ENCODE measurements at places on chromosomes 2 and 18.
A peak's percentile ranks its signal among the peaks of the same experiment; 100 is the strongest.

DNA sequence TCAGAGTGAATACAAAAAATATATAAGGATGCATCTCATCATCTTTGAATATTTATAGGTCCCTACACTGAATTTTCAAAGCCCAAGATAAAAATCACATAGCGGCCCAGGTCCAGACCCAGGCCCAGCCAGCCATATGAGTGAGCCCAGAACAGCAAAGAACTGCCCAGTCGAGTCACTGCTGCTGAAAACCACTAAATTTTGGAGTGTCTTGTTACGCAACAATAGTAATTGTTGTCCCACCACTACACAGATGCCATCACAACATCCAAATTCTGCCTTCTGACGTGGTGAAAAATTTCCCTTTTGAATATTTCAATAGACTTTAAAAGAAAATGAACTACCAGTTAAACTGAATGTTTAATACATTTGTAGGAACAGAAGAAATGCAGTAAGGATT, 5.7 kb downstream of the C18orf32 start:
- peaks cover 59% of the 10 kb centered on the region for H3K36me3 ChIP-seq
- no peak overlapping the region for H3K27ac ChIP-seq
- H3K4me1 ChIP-seq, result peaks cover 38% of the 10 kb centered on the region

GRCh38 chr18:73626859-73627258, 520.8 kb downstream of the FBXO15 start:
- H3K4me1 ChIP-seq, result no peaks in the 10 kb centered on the region
- no peak for DNase-seq
- H3K27me3 ChIP-seq, result no peaks in the 10 kb centered on the region
- no peak overlapping the region for H3K4me3 ChIP-seq
- H3K36me3 ChIP-seq, result no peaks in the 10 kb centered on the region

- no peak overlapping the region for H3K27ac ChIP-seq
- peaks cover 84% of the 10 kb centered on the region for H3K36me3 ChIP-seq
- H3K27me3 ChIP-seq, result no peaks in the 10 kb centered on the region
Observed at GRCh38 chr2:120294008-120294340, 41.3 kb downstream of the RALB start.

GRCh38 chr2:134217924-134218323, 35.9 kb upstream of the MGAT5 start:
- peaks cover 27% of the 10 kb centered on the region for H3K4me1 ChIP-seq
- no peak for DNase-seq
- no peak overlapping the region for H3K27ac ChIP-seq
- no peaks in the 10 kb centered on the region for H3K36me3 ChIP-seq

DNA sequence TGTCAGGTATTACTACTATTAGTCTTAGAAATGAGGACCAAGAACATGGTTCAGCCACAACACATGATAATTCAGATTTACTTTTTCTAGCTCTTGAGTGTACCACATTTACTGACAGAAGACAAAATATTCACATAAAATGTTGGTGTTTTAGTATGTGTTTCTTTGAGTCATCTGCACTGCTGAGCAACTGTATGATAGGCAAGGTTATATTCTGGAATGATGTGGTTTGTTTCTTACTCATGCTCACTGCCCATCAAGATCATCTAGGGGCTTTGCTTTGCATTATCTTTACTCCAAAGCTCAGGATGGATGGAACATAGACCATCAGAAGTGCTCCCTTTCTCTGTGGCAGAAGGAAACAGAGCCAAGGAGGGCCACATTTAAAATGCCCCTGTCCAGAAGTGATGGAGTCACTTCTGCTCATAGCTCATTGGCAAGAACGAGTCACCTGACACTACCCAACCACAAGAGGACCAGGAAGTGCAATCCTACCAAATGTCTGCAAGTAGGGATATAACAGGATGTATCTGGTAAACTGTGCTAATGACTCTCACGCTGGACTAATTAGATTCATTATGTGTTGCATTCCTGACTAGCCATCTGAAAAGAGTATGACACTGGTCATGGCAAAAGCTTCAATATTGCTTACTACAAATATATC, 81.5 kb downstream of the DIS3L2 start:
- H3K4me1 ChIP-seq, result peaks cover 20% of the 10 kb centered on the region
- H3K27ac ChIP-seq, result no peak overlapping the region
- no peaks in the 10 kb centered on the region for H3K36me3 ChIP-seq
- H3K27me3 ChIP-seq, result no peaks in the 10 kb centered on the region
- no peak overlapping the region for H3K4me3 ChIP-seq

GRCh38 chr2:154495455-154495868, 203.0 kb upstream of the KCNJ3 start:
- no peaks in the 10 kb centered on the region for H3K4me1 ChIP-seq
- DNase-seq, result no peak
- H3K4me3 ChIP-seq, result no peak overlapping the region
- H3K27ac ChIP-seq, result no peak overlapping the region
- H3K36me3 ChIP-seq, result no peaks in the 10 kb centered on the region

GRCh38 chr2:236177967-236178889, 10.0 kb upstream of the GBX2 start:
- H3K27me3 ChIP-seq, result peaks cover 92% of the 10 kb centered on the region
- no peaks in the 10 kb centered on the region for H3K36me3 ChIP-seq
- DNase-seq, result no peak

DNA sequence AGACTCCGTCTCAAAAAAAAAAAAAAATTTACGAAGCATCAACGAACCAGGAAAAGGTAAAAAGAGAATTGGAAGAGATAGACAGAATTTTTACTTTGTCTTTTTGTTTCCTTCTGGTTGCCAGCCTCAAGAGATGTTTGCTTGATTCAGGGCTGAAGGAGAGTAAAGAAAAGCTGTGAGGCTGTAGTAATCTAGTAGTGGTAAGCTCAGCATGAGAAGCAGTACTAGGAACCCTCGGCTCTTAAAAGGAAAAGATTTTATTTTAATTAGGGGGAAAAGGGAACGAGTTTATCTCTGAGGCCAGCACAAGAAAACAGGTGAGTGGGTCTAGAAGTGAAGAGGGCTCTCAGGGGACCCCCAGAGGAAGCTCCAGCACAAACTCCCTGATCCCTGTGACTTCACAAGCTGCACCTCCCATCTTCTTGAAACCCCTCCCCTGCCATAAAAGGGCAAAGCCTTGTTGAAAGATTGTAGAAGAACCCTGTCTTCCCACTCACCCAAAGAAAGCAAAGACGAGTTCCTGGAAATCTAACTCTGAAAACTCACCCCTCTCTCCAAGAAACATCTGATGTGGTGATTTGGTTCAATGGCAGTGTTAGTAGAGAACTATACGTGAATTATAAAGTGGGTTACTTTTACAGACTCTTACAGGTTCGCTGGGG, 8.6 kb downstream of the RBMS1 start:
- DNase-seq, result no peak
- H3K27ac ChIP-seq, result peak overlapping the region; percentile 75
- H3K27me3 ChIP-seq, result no peaks in the 10 kb centered on the region
- H3K36me3 ChIP-seq, result no peaks in the 10 kb centered on the region
- peaks cover 47% of the 10 kb centered on the region for H3K4me1 ChIP-seq

DNA sequence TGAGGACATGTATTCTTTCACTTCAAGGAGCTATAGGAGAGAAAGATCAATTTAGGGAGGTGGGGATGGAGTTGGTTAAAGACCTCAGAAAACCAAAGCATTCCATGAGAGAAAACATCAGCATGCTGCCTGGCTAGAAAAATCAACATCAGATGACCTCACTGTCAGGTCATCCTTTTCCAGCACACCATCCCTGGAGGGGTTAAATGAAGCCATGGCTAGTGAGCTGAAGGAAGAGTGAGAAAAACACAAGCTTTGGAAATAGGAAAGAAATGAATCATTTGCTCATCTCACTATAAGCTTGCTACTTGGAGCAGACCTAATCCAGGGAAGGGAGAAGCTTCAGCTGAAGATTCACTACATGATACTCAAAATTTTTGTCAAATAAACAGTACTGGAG, 109.5 kb upstream of the ITGB6 start:
- H3K27me3 ChIP-seq, result no peaks in the 10 kb centered on the region
- no peak for DNase-seq
- no peak overlapping the region for H3K27ac ChIP-seq
- peaks cover 57% of the 10 kb centered on the region for H3K4me1 ChIP-seq

DNA sequence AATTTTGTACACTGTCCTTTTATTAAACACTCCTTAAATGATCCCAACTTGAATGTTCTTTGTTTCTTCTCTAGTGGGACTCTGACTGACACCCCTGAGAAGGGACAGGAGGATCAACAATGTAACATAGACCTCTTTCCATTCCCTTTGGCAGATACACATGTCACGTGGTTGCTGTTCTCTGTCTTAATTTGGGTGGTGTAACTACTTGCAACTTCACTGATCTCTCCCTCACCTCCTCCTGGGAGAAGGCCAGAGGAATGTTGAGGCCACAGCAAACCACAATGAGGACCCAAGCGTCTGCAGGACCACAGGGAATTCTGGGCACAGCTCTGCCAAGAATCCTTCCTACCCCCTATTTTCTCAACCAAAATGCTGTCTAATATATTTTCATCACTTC, 205.6 kb downstream of the RTP5 start:
- H3K4me1 ChIP-seq, result no peaks in the 10 kb centered on the region
- no peaks in the 10 kb centered on the region for H3K36me3 ChIP-seq
- no peaks in the 10 kb centered on the region for H3K27me3 ChIP-seq
- H3K27ac ChIP-seq, result no peak overlapping the region
- DNase-seq, result no peak

DNA sequence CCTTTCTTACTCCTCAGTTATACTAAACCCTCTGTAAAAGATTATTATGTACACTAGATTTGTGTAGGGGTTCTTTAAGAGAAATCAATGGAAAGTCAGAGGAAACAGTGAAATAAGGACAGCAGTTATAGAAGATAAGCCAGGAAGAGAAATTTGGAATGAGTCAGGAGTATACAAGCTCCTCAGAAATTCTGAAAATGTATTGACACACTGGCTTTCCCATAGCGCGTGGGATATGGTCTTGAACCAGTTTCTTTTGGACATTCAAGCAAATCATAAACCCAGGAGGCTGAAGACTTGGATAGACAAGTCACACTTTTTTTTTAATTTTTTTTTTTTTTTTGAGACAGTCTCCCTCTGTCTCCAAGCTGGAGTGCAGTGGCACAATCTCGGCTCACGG, 316.1 kb upstream of the MMADHC start:
- no peaks in the 10 kb centered on the region for H3K36me3 ChIP-seq
- H3K4me3 ChIP-seq, result no peak overlapping the region
- DNase-seq, result no peak
- no peak overlapping the region for H3K27ac ChIP-seq
- H3K4me1 ChIP-seq, result no peaks in the 10 kb centered on the region
- H3K27me3 ChIP-seq, result no peaks in the 10 kb centered on the region

DNA sequence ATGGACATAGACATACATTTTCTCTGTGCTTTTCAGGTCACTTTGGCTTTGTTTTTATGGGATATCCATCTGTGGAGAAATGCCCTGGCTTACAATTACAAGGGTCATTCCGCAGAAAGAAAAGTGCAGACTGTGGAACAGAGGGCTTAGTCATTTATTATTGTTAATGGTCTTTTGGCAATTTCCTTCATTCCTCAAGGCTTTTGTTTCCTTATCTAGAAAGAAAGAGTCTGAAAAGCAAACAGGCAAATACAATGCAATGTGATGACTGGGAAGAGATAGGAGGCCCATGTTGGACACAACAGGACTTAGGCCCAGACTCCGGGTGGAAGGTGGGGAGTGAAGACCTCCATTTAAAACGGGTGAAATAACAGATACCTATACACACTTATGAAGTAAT, 129.5 kb upstream of the CAVIN2 start:
- H3K27ac ChIP-seq, result no peak overlapping the region
- DNase-seq, result no peak
- H3K36me3 ChIP-seq, result no peaks in the 10 kb centered on the region
- H3K4me3 ChIP-seq, result no peak overlapping the region
- H3K27me3 ChIP-seq, result no peaks in the 10 kb centered on the region

- peaks cover 54% of the 10 kb centered on the region for H3K4me1 ChIP-seq
- no peaks in the 10 kb centered on the region for H3K27me3 ChIP-seq
Observed at GRCh38 chr2:42913280-42913878, 121.0 kb upstream of the HAAO start.

- H3K4me3 ChIP-seq, result no peak overlapping the region
- no peak for DNase-seq
- H3K36me3 ChIP-seq, result no peaks in the 10 kb centered on the region
- H3K27ac ChIP-seq, result no peak overlapping the region
- no peaks in the 10 kb centered on the region for H3K4me1 ChIP-seq
Observed at GRCh38 chr18:4004183-4004829, 450.8 kb downstream of the DLGAP1 start.

DNA sequence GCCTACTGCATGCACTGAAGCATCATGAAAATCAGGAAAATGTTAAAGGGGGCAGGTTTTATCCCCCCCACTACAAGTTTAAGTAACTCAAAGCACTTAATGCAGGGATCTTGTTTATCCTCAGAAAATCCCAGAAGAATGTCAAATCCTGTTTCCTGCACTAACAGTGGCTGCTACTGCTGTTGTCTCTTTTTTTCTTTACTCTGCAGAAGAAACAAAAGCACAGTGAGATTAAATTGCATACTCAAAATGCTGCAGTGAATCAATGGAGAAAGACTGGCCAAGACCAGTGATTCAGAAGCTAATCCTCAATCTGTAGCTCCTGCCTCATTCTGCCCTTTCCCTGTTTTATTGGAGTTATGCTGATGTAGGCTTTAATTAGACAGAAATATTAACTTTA, 332.3 kb upstream of the FIGN start:
- no peak overlapping the region for H3K27ac ChIP-seq
- H3K4me1 ChIP-seq, result no peaks in the 10 kb centered on the region
- no peak for DNase-seq
- no peaks in the 10 kb centered on the region for H3K27me3 ChIP-seq

- no peaks in the 10 kb centered on the region for H3K27me3 ChIP-seq
- no peak overlapping the region for H3K4me3 ChIP-seq
- peaks cover 16% of the 10 kb centered on the region for H3K4me1 ChIP-seq
- no peak for DNase-seq
Observed at GRCh38 chr2:151767536-151767935, 33.3 kb upstream of the NEB start.

GRCh38 chr2:30997979-30998378, 140.3 kb downstream of the GALNT14 start:
- no peaks in the 10 kb centered on the region for H3K36me3 ChIP-seq
- H3K27me3 ChIP-seq, result no peaks in the 10 kb centered on the region
- H3K4me3 ChIP-seq, result no peak overlapping the region
- DNase-seq, result no peak

DNA sequence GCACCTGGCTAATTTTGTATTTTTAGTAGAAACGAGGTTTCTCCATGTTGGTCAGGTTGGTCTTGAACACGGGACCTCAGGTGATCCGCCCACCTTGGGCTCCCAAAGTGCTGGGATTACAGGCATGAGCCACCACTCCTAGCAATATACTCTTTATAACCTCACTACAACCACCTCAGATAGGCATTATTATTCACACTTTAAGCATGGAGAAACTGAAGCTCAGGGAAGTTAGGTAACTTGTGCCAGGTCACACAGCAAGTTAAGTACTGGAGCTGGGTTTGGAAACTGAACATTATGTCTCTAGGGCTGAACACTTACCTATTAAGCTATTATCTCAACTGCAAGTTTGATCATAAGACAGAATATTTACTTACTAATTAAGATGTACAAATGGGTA, 42.6 kb upstream of the ACTR2 start:
- H3K27ac ChIP-seq, result no peak overlapping the region
- no peaks in the 10 kb centered on the region for H3K36me3 ChIP-seq
- no peak overlapping the region for H3K4me3 ChIP-seq
- no peaks in the 10 kb centered on the region for H3K27me3 ChIP-seq
- H3K4me1 ChIP-seq, result no peaks in the 10 kb centered on the region
